ENCODE measurements at places on chromosomes 16 and 17. TPM values are rescaled to one million over a fixed set of nuclear protein-coding genes. Genes with fewer than 3 reads are reported as not detected.

The ITGA3 gene
- 41.8 TPM for polyA plus RNA-seq

The SMG6 gene
- 16.7 TPM for polyA plus RNA-seq

The ABI3 gene
- 4.1 TPM for polyA plus RNA-seq

The KCTD13 gene
- 10.1 TPM for polyA plus RNA-seq

The DNAH9 gene
- polyA plus RNA-seq = 0.12 TPM

The SERPINF2 gene
- polyA plus RNA-seq = 2.9 TPM

The AGRP gene
- polyA plus RNA-seq = not detected

The MLX gene
- 38.3 TPM for polyA plus RNA-seq

The TLCD2 gene
- 3.6 TPM for polyA plus RNA-seq

The CMTM1 gene
- polyA plus RNA-seq = 0.14 TPM

The ELMO3 gene
- 23.7 TPM for polyA plus RNA-seq

The CCL5 gene
- 6.3 TPM for polyA plus RNA-seq

The ABCC12 gene
- polyA plus RNA-seq = not detected

The ABHD15 gene
- 2.6 TPM for polyA plus RNA-seq

The ACSM2A gene
- polyA plus RNA-seq = not detected

The CHD9NB gene
- 3.4 TPM for polyA plus RNA-seq

The CALB2 gene
- 6.3 TPM for polyA plus RNA-seq

The KRT16 gene
- polyA plus RNA-seq = 413 TPM

The HIC1 gene
- polyA plus RNA-seq = 1.4 TPM

The STH gene
- not detected for polyA plus RNA-seq

The C17orf50 gene
- not detected for polyA plus RNA-seq

The KCNG4 gene
- polyA plus RNA-seq = not detected

The KRTAP9-2 gene
- polyA plus RNA-seq = not detected

The PKD1 gene
- polyA plus RNA-seq = 78.0 TPM

The AOC2 gene
- 0.24 TPM for polyA plus RNA-seq

The FBXW10B gene
- polyA plus RNA-seq = 9.1 TPM

The SLC13A2 gene
- 0.02 TPM for polyA plus RNA-seq

The SGCA gene
- 10.0 TPM for polyA plus RNA-seq

The TPPP3 gene
- 39.0 TPM for polyA plus RNA-seq

The PLA2G10 gene
- polyA plus RNA-seq = 0.24 TPM

The WSB1 gene
- 64.4 TPM for polyA plus RNA-seq

The ABCC3 gene
- polyA plus RNA-seq = 17.7 TPM

The CDH5 gene
- polyA plus RNA-seq = 2.8 TPM

The EEF2K gene
- 6.9 TPM for polyA plus RNA-seq

The NOD2 gene
- polyA plus RNA-seq = 6.2 TPM

The NOB1 gene
- polyA plus RNA-seq = 14.7 TPM

The SPNS2 gene
- polyA plus RNA-seq = 238 TPM

The C1QL1 gene
- polyA plus RNA-seq = 0.57 TPM

The TEX14 gene
- polyA plus RNA-seq = 0.02 TPM

The TERB1 gene
- not detected for polyA plus RNA-seq

The CA5A gene
- polyA plus RNA-seq = not detected

The JPH3 gene
- polyA plus RNA-seq = 0.04 TPM

The KRTAP4-5 gene
- polyA plus RNA-seq = not detected

The ARMC5 gene
- 15.1 TPM for polyA plus RNA-seq

The IRX5 gene
- polyA plus RNA-seq = 8.9 TPM

All from esophagus (tissue), 2 donors.